Tongue (tissue), 3 donors: ENCODE measurements at places on chromosomes 6 and 20. TPM values are rescaled to one million over a fixed set of nuclear protein-coding genes. Genes with fewer than 3 reads are reported as not detected.

DNA sequence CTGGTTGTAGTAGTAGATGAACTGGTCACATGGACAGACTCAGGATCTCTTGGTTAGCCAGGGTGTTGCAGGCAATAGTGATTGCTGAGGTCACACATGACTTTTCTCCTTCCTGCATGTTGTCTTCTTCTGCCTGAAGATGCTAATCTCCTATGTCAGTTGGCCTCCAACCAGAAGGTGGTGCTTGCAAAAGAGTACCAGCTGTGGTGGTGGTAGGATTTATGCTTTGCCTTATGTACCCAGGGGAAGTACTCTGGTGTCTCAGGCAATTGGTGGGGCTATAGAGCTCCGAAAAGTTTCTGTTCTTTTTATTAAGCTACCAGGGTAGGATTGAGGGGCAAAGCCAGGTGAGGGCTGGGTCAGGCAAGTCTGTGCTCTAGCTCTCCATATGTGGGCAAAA is 98.5 kb downstream of the CARMIL1 start:
- no peak for DNase-seq

DNA sequence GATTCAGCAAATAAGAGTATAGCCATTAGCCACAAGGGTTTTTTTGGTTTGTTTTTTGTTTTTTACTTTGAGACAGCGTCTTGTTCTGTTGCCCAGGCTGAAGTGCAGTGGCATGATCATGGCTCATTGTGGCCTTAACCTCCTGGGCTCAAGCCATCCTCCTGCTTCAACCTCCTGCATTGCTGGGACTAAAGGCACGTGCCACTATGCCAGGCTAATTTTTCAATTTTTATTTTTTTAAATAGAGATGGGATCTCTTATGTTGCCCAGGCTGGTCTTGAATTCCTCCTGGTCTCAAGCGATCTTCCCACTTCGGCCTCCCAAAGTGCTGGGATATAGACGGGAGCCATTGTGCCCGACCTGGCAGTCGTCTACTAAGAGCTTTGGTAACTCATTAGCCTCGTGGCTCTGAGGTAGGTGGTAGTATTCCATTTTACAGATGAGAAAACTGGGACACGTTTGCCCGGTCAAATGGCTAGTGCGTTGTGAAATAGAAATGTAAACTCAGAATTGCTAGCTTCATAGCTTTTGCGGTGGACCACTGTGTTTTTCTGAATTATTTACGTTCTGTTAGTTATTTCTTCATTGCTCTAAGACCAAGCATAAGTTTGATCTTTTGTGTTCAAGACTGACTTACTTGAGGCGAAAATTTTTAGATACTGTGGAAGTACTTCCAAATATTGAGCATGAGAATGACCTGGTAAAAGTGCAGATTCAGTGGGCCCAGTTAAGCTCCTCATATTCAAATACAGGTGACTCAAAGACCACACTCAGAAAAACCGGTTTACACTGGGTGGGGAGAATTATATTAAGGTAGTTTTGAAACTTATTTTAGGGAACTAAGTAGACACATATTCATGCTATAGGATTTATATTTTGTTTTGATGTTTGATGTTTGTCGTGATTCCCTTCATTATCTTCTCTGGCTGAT is 2.1 kb downstream of the PANK2 start:
- no peak for DNase-seq

The OR2B6 gene
- not detected for total RNA-seq

- DNase-seq = peak; percentile 40
Measured at GRCh38 chr20:2871111-2871465, 2.2 kb upstream of the PTPRA start.

The TMEM244 gene
- 2.3 TPM for total RNA-seq

The AGER gene
- total RNA-seq = 4.8 TPM
